ENCODE measurements at places on chromosomes 6 and 20.

GRCh38 chr6:18323935-18324705, 59.8 kb upstream of the DEK start:
- DNase-seq = no peak

- DNase-seq = no peak
Measured at GRCh38 chr20:48632017-48632824, 195.6 kb downstream of the PREX1 start.

- DNase-seq = no peak
Measured at GRCh38 chr6:70079241-70079640, 212.9 kb downstream of the COL19A1 start.

DNA sequence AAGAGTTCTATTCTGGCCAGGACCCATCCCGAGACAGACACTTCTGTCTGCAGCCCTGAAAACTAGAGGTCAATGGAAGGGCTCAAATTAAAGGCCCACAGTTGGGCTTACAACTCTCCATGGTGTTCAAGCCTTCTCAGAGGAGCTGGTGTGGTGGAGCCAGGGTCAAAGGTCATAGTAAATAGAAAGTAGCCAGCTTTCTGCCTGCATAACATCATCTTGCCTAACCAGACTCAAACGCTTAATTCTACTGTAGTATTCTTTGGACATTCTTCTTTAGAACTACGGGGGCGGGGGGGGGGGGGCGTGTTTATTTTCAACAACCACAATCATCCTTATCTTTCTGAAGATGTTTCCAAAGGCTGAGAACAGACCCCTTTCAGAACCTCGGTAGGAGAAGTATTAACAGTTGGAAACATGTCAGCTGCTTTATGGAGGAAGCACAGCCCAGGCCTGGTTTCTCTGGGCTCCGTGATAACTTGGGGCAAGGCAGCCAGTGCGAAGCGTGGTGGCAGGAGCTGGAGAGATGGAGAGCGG, 1.5 kb upstream of the RREB1 start:
- no peak for DNase-seq

DNA sequence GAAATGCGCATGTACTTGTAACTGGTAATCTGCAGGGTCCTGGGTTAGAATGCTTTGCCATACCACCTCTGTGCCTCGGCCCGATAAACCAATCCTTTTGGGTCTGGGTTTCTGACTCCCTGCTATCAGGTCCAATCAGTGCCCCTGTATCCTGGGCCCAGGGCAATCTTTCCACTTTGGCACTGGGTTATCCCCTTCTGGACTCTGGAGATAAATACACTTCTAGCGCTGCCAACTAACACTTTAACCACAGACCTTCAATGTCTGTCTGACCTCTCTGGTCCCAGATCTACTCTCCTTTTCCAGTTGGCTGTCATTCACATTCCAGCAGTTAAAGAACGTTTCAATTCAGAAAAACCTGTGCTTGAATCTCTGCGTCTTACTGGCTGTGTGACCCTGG, 55.3 kb downstream of the DNAAF9 start:
- no peak for DNase-seq

DNA sequence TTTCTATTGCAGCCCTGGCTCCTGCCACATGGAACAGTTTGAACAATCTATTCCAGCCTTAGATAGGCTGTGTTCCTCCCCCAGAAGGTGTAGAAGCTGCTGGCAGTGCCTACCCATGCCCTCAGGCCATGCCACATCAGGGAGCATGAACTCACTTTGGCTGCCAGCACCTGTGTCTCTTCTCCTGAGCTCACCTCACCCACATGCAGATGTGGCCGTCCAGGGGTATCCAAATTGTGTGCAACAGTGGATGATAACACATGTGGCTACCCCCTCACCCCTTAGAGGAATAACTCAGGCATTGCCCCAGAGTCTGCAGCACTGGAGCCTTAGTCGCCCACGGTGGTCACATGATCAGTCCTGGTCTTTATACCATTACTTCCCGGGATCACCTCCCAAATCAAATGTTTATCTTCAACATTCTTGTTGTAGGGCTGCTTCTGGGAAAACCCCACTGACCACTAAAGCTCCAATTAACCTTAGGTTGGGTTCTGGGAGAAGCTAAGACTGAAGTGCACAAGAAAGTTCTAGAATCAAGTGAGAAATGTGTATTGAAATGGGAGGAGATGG, 110.4 kb downstream of the BANF2 start:
- DNase-seq = no peak

GRCh38 chr6:153956808-153957207, 82.2 kb upstream of the OPRM1 start:
- no peak for DNase-seq

DNA sequence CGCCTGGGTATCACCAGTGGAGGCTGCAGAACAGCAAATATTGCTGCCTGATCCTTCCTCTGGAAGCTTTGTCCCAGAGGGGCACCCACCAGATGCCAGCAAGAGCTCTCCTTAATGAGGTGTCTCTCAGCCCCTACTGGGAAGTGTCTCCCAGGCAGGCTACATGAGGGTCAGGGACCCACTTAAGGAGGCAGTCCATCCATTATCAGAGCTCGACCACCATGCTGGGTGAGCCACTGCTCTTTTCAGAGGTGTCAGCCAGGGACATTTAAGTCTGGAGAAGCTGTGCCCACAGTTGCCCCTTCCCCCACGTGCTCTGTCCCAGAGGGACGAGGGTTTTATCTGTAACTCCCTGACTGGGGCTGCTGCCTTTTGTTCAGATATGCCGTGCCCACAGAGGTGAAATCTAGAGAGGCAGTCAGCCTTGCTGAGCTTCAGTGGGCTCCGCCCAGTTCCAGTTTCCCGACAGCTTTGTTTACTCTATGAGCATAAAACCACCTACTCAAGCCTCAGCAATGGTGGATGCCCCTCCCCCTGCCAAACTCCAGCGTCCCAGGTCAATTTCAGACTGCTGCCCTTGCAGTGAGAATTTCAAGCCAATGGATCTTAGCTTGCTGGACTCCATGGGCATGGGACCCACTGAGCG, 25.9 kb upstream of the AIG1 start:
- DNase-seq = no peak

GRCh38 chr6:168616816-168617765, 176.1 kb downstream of the SMOC2 start:
- no peak for DNase-seq

DNA sequence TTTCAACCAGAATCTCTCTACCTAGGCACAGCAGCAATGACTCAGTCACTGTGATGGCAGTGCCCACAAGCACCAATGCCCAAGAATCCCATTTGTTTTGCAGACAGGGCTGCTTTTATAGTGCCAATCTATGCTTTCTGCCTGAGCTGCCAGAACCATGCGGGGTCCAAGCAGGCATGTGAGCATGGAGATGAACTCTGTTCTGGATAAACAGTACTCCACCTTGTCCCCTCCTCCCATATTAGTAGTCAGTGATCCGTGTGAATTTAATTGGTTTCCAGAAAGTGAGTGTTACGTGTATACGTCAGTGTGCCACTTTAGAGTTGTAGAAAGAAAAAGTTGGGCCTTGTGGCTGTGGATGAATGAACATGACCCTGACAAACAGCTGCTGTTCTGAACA, 79.4 kb downstream of the SASH1 start:
- DNase-seq = no peak

DNA sequence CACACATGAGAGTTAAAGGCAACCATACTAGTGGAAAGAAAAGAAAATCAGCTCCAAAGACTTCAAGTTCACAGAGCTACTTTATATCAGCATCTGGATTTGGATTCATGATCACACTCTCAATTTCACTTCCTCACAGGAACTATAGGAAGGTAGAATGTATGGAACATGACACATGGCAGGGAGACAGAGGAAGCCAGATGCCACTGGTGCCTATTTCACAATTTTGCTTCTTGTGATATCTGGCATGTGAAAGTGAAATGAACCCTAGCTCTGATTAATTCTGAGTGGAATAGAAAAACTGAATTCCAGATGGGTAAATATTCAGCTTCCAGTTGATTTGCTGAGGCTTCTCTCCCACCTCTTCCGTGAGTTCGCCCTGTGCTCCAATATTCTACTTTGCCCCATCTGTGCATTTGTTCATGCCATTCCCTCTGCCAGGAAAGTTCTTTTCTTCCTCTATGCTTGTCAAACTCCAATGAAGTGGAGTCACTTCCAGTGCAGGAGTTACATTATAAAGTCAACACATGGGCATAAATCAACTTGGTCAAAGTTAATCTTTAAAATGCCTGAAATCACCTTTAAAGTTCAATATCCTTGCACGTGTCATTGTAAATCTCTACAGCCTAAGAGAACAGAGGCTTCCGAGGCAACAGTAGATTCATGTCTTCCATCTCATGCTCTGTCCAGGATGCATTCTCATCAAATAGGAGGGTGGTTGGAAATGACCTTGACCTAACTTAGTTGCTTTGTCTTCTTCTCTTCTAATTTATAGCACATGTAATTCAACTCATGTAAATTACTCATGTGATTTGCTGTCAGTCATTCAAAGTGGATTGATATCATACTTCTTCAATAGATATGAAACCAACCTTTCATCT, 275.3 kb downstream of the HIVEP2 start:
- no peak for DNase-seq

DNA sequence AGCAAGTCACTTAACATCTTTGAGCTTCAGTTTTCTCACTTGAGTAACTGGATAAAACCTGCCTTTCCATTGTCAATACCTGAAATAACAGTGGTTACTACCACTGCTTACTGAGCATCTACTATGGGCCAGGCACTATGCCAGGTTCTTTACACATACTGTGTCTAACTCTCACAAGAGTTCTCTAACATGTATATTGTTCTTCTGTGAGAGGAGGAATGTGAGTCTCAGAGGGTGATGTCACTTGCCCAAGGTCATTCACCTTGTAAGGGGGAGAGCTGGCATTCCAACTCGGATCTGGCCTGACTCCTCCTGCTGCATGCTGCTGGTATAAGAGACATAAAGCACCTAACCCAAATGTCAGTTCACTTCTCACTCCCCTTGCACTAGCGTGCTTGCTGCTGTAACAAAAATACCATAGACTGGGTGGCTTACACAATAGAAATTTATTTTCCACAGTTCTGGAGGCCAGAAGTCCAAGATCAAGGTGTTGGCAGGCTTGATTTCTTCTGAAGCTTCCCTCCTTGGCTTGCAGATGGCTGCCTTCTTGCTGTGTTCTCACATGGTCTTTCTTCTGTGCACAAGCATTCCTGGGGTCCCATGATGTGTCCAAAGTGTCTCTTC, 21.9 kb upstream of the SGK2 start:
- no peak for DNase-seq

GRCh38 chr20:59993736-59994430, 35.7 kb downstream of the CDH26 start:
- DNase-seq = no peak

GRCh38 chr20:59195316-59195993, 31.8 kb downstream of the ZNF831 start:
- no peak for DNase-seq

- DNase-seq = no peak
Measured at GRCh38 chr20:3071610-3072529, at the start of gene OXT. Gene OXT, plus strand, starts transcription at chr20:3071620. Its CDS starts 36 bp downstream, at chr20:3071656.

DNA sequence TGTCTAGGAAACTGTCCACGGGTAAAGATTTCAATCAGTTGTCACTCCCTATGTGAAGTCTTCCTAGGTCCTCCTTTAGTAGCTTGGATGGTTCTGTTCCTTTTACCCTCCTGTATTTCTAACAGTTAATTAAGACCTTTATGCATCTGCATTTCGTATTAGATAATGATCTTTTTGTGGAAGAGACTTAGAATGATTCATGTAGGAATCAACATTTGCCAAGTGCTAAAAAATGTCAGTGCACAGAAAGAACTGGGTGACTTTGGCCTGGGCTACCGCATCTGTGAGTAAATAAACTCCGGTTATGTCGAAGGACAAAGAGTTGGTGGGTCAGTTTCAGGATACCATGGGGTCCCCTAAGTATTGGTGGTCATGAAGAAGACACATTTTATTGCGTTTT, 918.0 kb downstream of the TFAP2A start:
- DNase-seq = no peak

- DNase-seq = no peak
Measured at GRCh38 chr6:119158057-119158848, 79.8 kb upstream of the FAM184A start.

DNA sequence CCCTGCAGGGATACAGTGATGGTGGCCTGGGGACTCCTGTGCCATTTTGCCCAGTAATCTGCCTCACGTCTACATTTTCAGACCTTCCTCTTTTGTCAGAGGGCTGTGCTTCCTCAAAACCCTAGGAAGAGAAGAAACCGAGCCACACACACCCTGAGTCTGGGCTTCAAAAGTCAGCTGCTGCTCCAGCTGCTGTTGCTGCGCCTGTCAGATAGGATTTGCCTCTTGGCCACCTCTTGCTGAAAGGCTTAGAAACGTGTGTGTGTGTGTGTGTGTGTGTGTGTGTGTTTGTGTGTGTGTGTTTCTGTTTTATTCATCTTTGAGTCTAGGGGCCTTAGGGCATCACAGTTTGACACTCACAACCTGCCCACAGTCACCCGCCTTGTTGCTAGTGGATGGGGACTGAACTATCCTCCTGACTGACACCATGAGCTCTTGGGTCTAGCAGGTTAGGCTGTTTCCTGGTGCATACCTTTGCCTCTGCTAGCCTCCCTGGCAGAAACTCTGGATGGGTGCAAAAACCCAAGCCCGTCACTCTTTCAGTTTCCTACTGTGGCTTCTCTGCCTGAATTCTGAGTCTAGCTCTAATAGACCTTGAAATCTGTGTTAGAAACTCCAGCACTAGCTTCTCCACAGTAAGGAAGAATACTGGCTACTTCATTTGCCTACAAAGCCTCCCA, 94.9 kb upstream of the CEP85L start:
- no peak for DNase-seq

GRCh38 chr20:56418385-56418861, 6.4 kb downstream of the CASS4 start:
- no peak for DNase-seq

DNA sequence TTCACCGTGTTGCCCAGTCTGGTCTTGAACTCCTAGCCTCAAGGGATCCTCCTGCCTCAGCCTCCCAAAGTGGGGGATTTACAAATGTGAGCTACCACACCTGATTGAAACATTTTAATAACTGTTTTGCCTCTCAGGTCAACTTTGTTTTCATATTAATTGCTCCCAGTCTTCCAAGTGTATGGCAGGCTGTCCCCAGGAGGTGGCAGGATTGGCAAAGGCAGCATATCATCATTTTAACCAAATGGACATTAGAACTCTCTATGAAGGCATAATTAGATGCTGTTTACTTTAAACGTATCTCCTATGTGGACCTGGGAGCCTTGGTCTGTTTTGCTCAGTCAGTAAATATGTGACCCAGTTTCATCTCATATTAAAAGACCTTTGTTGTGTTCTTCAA, 59.2 kb upstream of the CSE1L start:
- DNase-seq = no peak

DNA sequence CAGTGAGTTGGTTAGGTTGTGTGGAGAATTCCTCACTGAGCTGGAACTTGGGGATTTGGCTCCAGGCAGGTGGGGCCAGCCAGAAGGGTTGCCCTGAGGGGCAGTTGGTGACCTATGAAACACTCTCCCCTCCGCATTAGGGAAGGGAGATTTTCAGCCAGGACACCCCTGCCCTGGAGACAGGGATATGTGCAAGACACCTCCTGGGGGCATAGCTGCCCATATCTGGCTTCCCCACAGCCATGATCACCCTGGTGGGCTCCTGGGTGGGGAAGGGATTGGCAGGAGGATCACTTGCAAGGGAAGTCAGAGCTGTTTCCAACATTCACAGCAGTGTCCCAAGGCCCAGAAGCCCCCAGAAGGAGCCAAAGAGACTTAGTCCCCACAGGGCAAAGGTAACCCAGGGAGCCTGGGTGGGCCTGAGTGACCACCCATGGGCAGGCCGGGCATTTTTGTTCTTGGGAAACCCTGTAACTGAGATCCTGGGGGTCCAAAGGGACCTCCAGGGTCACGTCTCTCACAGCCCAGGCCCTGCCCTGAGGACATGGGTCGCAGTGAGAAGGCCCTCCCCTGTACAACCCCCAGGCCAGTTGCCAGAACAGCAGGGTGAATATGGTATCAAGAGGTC, 145.8 kb downstream of the MRPL14 start:
- no peak for DNase-seq

Measured in left renal pelvis (tissue), 4 donors.